CD4-positive, alpha-beta T cell treated with Interferon alpha-2 for 1 hour (primary cell): ENCODE measurements at places on chromosomes 1 and 21.

DNA sequence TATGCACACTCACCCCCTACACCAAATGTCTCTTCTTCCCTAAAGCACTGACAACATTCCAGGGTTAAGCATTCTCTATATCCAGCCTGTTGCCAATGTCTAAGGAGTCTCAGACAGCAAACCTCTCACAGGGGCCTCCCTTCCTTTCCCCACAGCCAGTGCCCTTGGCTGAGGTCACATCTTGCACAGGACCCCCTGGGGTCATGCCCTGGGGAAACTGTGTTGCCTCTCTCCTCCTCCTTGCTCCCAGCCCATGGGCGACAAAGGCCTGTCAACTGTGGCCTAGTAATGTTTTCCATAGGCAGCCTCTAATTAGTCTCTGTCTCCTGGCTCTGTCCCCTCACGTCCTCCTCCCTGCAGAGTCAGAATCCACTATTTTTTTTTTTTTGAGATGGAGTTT is 54.6 kb downstream of the NENF start:
- DNase-seq, result no peak

- DNase-seq, result no peak
Observed at GRCh38 chr1:61051719-61052394, 30.5 kb upstream of the NFIA start.

DNA sequence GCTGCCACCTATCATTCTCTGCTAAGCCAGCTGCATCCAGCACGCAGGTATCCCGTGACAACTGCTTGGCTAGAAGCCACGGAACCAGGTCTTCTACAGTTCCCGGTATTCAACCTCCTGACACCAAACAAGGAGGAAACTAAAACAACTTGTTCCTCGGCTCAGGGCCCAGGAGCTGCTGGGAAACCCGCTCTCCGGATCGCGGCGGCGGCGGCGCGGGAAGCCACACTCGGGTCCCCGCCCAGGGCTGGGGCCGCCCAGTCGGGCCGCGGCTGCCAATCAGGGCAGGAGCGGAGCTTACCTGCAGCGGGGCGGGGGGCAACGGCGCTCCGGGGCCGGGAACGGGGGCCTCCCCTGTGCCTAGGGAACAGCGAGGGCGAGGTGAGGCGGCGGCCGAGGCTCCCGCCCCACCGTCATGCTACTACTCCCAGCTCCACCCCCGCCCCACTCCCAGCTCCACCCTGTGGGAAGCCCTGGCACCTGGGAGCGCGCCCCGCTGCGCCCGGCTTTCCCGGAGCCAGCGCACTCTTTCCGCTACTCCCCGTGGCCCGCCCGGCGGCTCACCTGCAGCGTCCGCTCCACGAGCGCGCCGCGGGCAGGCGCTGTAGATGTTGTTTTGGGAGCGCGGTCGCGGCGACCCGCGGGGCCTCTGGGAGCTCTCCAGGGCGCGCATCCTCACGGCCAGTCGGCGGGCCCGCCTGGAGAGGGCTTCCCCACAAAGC is 12.1 kb downstream of the IL24 start:
- peak; percentile 65 for DNase-seq

GRCh38 chr1:97108179-97108578 is 386.6 kb downstream of the PTBP2 start:
- DNase-seq, result no peak

DNA sequence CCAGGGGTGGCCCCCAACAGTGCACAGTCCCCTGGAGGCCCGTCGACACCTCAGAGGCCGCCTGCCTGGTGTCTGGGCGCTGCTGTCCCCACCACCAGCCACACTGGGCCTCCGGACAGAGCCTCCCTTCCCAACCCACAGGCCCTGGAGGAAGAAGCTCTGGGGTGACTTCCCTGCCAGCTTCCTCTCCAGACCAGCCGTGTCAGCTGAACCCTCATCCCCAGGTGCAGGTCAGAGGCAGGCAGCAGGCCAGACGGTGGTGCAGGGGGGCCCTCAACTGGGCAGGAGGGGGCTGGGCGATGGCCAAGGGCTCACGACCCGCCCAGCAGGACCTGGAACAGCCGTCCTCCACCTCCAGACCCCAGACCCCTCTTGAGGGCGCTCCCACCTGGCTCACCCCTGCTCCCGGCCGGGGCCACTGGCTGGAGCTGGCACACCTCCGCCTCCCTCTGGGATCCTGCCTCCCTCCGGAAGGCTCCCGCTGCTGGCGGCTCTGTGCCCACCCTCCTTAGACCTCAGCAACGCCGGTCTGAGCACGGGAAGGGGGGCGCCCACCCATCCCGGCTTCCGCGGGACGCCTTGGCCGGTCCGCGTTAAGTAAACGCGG is 520 bp downstream of the TNFRSF18 start:
- DNase-seq, result no peak

DNA sequence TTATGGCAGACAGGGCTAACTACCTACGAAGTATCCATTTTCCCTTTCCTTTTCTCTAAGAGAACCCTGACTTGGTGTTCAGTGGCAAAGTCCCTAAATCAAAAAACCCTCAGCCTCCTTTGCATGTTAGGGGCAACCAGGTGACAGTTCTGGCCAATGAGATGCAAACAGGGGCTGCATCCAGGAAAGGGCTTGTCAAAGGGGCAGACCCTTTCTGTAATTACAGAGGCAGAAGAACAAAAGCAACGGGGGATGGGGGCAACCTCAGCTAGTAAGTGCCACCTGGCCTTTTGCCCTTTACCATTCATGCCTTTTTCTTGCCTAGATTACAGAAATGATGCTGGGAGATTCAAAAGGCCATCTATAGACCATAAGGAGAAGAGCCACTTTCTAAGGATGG is 34.4 kb downstream of the GLUL start:
- no peak for DNase-seq

DNA sequence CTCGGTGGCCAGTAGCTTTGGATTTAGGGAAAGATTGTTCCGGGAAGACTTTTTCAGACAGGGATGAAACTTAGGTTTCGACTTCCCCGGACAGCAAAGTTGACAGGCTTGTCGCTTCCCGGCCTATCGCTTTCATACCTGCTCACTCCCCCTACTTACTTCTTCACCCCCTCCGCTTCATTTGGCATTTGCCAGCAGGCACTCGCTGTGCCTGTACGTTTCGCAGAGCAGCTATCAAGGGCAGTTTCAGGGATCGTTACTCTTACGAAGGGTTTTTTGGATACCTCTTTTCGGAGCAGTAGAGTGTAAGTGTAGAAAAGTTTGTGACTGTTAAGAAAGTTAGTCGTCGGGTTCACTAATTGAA is 393 bp downstream of the BLZF1 start:
- DNase-seq, result peak; percentile 71

DNA sequence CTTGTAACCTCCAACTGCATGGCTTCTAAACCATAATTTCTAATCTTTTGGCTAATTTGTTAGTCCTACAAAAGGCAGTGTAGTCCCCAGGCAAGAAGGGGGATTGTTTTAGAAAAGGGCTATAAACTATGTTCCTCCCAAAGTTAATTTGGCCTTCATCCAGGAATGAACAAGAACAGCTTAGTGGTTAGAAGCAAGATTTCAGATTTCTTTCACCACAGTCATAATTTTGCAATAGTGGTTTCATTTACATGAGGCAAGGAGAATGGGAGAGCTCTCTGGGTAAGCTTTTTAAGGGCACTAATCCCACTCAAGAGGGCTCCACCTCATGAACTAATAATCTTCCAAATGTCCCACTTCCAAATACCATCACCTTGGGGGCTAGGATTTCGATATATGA is 1353.9 kb downstream of the NCAM2 start:
- no peak for DNase-seq

DNA sequence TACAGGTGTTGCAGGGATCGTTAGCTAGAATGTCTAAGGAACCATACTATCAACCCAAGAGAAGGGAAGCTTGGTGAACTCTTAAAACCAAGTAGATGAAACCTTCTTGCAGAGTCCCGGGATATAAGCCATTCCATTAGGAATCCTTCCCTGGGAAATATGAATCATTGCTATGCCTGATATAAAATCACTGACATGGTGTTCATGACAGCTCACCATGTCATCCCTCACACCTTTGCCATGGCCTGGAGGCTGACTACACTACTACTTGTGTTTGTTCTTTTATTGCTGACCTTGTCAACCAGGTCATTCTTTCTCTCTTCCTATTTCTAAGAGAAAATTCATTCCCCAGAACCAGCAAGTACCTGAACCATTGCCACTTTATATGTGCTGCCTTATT is 12.1 kb downstream of the ST6GALNAC3 start:
- no peak for DNase-seq

GRCh38 chr1:86466109-86466844 is 2.5 kb upstream of the CLCA1 start:
- no peak for DNase-seq

DNA sequence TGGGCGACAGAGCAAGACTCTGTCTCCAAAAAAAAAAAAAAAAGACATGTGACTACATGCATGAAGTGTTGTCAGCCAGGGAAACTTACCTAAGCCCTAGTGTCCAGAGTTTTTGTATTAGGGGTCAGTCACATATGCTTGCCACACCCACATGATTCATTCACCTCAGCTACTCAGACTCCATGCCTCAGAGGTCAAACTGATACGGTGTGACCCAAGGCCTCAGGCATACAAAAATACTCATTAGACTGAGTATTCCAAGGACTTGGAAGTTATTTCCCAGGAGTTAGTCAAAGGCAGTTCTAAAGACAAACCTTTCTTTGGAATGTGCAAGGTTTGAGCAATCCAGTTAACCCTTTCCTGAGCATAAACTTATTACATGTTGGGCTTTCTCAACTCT is 6.3 kb upstream of the TRIM33 start:
- DNase-seq, result no peak

- peak; percentile 4 for DNase-seq
Observed at GRCh38 chr1:164716992-164717703, 158.2 kb downstream of the PBX1 start.

- no peak for DNase-seq
Observed at GRCh38 chr1:85245456-85245855, 14.0 kb downstream of the C1orf52 start.

- no peak for DNase-seq
Observed at GRCh38 chr1:232440325-232441035, 189.5 kb downstream of the SIPA1L2 start.

DNA sequence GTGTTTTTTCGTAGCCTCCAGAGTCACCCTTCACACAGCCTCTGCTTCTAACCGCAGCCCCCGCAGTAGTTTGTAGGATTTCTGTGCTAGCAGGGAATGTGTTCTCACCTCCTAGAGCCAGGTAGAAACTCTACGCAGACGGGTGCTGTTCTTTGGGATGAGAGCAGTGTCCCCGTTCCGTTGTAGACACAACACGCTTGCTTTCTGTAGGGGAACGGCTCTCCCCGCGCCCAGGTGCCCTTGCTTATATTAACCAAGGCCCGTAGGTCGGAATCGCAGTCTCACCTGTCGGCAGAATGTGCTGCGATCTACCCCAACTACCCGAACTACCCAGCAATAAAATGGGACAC is 111.8 kb upstream of the NBPF11 start:
- DNase-seq, result no peak

DNA sequence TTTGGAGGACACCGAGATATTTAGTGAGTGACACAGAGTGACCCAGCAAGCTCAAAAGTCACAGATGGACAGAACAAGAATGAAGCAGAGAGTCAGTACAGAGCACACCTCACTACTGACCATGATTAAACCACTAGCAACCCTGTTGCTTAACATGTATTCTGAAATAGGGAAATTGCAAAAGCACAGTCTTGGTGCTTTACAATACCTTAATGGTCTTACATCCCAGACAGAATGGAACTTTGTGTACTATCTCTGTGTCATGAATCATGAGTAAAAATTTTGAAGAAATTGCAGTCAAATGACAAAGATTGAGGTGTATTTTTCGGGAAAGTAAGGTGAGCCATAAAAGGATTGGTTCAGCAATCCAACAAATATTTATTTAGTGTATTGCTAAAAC is 2.7 kb upstream of the SAMSN1 start:
- DNase-seq, result no peak

- DNase-seq, result no peak
Observed at GRCh38 chr1:171788696-171789095, 7.2 kb downstream of the METTL13 start.

DNA sequence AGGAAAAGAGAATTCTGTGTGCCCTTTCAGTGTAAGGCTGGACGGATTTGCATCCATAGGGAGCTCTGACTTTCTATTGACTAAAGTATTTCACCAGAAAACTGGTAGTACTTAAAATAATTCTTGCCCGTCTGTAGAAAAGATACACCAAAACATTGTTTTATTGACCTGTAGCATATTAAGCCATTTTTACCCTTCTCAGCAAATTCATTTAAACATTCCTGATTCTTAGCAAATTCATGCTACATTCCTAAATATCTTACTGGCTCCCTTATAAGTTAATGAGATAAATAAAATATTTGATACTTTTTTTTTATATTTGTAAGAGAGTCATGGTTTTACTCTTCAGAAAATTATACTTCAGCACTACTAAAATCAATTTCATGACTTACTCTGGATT is 1.6 kb upstream of the IPP start:
- no peak for DNase-seq

DNA sequence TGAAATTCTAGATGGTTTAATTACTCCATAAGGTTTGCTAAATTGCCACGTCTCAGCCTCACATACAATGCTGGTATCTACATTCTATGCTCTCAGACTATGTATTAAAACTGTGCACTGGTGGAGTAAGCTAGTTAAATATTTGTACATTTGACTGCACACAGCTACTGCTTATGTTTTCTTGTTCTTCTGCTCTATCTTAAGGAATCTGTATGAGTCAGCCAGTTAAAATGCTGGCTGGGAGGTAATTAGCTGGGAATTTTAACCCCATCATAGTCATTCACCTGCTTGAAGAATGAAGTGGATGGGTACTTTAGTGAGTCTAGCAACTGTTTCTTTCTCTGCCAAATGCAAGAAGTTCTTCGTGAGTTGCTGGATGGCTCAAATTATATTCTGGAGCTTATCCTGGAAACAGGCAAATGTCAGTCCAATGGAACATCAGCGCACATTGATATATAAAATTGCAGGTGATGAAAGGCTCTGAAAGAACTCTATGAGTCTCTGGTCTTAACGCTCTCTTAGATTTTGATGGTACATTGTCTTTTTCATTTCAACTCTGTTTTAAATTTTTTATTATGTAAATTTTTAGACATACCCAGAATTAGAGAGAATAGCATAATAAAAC is 83.4 kb downstream of the BACH1 start:
- no peak for DNase-seq
